ENCODE measurements at places on chromosomes 6 and 20. TPM values are rescaled to one million over a fixed set of nuclear protein-coding genes. Genes with fewer than 3 reads are reported as not detected.

PLA2G7 gene
- total RNA-seq = not detected

GRCh38 chr6:70797625-70798024, 129.9 kb downstream of the SMAP1 start:
- DNase-seq = no peak

DNA sequence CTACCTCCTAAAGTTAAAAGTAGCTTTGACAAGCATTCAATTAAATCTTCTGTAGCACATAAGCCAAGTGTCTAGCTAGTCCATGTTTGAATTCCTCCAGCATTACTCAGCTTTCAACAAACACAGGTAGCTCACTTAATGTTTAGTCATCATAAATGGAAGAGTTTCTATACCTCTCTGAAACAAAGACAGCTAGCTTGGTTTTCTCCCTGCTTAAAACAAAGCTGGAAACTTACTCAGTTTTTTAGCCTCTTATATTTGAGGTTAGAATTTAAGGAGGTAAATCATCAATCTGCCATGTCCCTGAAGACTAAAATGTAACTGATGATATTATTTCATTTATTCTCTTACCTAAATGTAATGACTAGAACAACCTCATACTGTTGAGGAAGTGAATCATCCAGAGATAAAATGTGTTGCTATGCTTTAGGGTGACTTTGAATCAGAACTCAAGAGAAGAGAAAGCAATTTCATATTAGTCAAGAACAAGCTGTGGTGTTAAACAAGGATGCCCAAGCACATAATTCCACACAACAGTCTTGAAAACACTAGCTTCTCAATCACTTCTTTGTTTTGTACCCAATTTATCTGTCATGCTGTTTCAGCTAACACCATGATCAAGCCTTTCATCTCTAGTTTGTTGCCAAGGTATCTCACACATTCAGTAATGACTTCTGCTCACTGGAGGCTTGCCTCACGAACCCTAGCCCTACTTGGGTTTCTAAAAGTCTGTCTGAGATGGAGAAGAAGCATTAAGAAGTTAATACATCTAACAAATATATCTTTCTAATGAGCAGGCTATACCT, 251.9 kb downstream of the EPM2A start:
- no peak for DNase-seq

GRCh38 chr6:136611746-136612145, 61.5 kb upstream of the MAP7 start:
- DNase-seq = no peak

ZBTB22 gene
- total RNA-seq = 11.8 TPM

IMPG1 gene
- total RNA-seq = not detected
